ENCODE measurements at places on chromosomes 7 and 10.

- no peak for DNase-seq
These were observed 3.5 kb upstream of the ARL4A start for GRCh38 chr7:12683678-12684585.

DNA sequence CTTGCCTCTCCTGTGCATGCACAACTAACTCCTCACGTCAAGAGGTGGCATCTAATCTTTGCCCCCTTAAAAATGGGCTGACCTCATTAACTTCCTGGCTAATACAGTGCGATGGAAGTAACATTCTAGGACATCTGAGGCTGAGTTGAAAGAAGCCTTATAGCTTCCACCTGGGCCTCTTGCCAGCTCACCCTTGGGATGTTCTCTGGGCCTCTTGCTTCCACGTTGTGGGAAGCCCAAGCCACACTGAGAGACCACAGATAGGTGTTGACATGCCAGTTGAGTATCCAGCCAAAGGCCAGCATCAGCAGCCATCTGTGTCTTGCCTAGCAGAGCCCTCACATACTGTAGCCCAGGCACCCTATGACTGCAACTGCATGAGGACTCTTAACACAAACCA, 60.8 kb upstream of the GDF10 start:
- DNase-seq, result no peak

GRCh38 chr7:43735802-43736603, 6.7 kb upstream of the COA1 start:
- no peak for DNase-seq

- no peak for DNase-seq
These were observed 74.5 kb downstream of the EMX2 start for GRCh38 chr10:117617086-117617485.

DNA sequence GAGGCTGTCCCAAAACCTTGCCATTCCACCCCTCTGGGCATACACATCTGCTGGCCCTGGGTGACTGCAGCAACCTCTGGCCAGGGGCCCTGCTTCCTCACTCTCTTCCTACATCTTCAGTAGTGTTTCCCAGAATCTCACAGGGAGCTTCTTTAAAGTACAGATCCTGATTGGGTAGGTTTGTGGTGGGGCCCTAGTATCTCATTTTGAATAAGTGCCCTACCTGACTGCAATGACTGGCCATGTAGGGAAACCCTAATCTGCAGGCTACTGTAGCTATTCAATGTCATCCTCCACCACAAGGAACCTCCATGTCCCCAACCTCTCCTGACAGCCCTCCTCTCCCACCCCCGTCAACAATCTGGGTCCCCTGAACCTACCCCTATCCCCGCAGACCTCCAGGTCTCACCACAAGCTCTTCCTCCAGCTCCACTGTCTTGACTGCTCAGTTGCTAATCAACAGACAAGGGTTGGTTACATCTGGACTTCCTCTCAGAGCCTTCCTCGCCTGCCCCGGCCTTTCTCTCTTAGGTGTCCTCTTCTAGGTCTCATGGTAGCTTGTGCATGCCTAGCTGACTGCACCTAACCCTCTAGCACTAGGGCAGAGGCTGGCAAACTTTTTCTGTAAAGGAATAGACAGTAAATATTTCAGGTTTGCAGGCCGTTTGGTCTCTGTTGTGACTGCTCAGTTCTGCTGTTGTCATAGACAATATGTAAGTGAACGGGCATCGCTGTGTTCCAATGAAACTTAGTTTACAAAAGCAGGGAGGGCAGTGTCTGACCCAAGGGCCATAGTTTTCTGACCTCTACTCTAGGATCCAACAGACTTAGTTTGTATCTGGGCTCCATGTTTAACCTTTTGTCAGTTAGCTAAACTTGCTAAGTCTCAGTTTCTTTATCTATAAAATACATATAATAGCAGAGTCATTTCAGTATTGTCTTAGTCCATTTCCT, 121.1 kb downstream of the AOAH start:
- DNase-seq, result no peak

DNA sequence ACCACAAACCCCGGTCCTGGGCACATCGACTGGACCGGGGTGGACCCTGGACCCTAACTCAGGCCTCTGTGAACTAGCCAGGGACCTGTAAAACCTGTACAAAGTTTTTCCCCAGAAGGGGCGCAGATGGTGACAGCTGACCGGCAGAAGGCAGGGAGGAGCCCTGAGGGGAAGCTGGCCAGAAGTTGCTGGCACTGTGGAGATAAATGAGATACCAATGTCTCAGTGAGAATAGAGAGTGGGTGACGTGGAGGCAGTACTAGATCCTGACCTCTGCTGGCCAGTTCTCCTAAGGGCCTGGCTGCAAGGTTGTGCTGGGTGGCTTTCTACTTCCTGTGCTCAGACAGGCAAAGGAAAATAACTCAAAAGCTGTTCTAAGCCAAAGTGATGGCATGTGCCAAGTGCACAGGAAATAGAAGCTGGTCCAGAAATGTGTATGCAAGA, 10.6 kb upstream of the TSPAN14 start:
- DNase-seq, result no peak

GRCh38 chr10:14605231-14605925, 169.3 kb downstream of the FAM107B start:
- no peak for DNase-seq

DNA sequence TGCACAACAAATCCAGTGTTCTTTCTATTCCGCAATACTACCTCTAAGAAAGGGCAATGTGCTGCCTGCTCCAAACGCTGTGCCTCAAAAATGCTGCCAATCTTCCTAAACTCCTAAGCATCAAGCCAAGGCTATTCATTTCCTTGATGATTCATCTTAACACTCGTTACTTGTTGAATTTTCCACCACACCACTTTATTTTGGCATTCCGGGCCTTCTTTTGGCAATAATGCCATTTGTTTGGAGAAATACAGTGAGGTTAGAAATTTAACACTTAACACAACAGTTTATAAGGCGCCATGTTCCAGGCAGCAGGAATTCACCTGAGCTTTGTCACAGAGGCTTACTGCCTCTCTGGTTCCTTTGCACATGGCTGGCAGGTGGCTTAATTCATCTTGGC, 82.6 kb upstream of the ABCB5 start:
- no peak for DNase-seq

DNA sequence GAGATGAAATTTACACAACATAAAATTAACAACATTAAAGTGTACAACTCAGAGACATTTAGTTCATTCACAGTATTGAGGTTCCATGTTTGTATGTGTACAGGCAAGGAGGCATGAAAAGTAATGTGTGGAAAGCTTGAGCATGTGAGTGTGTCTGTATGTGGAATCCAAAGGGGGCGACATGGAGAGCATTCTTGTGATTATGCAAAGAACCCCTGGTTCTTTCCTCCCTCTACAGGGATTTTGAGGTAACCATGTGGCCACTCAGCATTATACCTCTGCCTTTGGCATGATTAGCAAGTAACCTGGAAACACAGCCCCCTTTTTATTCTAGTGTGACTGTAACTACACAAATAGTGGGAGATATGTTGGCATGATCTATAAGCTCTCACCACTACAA, 21.0 kb downstream of the OR2F1 start:
- no peak for DNase-seq

DNA sequence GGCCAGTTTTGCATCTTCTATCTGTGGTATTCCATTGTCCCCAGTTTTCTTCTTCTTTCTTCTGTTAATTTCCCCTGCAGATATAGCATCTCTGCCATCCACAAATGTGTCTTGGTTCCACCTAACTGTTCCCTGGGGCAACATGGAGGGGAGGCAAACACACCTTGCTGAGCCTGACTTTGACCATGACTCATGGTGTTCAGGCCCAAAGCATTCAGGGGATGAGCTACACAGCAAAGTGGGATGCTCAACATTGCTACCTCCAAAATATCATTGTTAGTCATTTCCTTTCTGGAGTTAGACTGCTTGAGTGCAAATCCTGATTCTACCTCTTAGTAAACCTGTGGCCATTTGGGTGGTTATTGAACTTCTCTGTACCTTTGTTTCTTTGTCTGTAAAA, 542.7 kb downstream of the LRMDA start:
- DNase-seq, result no peak

DNA sequence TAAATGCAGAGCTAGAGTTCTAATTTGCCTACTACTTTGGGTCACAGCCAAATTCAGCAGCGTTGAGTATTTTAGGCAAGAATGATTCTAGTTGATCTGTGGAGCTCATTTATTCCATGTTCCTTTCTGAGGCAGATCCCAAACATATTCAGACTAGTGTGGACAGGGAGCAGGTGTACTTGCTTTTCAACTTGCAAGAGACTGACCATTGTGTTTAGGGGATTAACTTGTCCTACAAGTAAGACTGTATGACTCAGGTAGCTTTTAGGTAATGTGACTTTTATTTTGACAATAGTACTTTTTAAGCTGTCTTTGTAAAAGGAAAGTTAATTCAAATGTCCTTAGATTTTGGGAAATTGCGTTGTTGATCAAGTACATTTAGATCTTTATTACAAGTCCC, 285.5 kb downstream of the TWIST1 start:
- DNase-seq, result no peak

DNA sequence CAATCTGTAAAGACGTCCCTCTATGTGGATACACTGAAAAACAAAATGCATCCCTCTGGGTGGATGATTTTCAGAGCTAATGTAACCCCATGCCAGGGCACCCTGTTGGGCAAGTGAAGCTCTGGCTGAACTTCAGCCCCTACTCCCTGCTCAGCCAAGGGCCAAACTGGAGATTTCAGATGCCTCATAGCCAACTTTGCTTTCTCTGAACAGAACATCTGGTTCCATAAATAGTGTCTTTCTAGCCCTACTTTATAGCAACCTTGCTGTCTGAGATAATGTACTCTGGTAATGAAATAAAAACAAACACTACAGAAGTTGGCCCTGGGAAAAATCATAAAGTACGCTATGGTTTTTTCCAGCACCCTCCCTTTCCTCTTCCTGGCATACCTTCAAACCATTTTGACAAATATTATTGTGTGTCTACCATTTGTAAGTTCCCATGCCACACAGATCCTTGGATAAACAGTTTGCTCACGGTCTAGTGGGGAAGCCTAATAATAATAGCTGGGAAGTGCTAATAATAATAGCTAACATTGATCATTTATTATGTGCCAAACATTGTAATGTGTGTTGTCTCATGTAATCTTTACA, 3.4 kb downstream of the ENTPD1 start:
- no peak for DNase-seq

DNA sequence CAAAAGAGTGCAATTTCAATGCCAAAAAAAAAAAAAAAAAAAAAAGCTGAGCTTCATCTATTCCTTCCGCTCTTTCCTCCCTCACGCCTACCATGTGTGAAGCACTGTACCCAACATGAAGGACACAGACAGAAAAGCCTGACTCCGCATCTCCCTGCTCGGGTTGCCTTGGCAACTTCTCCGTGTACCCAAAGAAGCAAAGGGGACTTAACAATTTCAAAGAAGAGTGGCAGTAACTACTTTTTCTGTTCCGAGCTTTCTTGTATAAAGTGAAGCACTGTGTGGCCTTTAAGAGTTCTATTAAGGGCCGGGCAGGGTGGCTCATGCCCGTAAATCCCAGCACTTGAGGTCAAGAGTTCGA, 177.7 kb downstream of the PRKCQ start:
- no peak for DNase-seq

- DNase-seq, result no peak
These were observed 91.1 kb downstream of the CH25H start for GRCh38 chr10:89115876-89116627.

GRCh38 chr7:90187507-90188050, 24.0 kb upstream of the STEAP2 start:
- DNase-seq, result no peak

GRCh38 chr10:78750418-78750817, 318.3 kb upstream of the ZMIZ1 start:
- no peak for DNase-seq

GRCh38 chr7:76346097-76346496, 12.7 kb downstream of the YWHAG start:
- no peak for DNase-seq

- no peak for DNase-seq
These were observed 167.5 kb upstream of the MEOX2 start for GRCh38 chr7:15853832-15854470.

Measured in NCI-H1092 (cell line).